Lung microvascular endothelial cell (primary cell): ENCODE measurements at places on chromosomes 5 and 9.

DNA sequence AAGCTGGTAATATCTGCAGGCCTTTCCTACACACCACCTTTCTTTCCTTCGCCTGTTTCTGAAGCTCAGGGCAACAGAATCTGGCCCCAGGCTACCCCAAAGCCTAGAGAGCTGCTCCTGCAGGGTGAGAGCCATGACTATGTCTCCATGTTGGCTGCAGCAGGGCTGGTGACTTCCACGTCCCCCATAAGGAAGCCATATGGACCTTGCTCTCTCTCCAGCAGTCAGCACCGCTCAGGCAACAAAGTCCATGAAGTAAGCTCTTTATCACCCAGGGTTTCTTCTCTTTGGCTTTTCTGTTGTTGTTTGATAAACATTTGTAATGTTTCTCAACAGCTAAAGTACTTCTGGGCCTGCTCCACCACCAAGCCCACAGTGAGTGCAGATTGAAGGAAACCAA lies 125.2 kb downstream of the SLIT3 start:
- no peak for DNase-seq

- DNase-seq: no peak
These were observed 48.5 kb upstream of the NAA35 start for GRCh38 chr9:85892401-85892800.

DNA sequence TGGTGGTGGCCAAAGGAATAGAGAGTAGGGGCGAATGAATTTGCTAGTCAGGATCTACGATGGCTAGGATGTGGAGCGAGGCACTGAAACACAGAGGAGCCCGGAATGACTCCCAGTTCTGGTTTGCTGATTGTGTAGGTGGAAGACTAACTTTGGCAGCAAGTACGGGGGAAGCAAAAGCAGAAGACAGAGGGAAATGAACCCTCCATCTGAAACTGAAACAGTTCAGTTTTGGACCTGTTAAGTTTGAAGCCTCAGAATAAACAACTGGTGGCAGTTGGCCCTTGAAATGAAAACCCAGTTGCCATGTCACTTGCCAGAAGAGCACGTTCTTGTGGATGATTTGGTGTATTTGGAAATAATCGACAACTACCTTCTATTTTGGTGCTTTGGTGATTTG lies 15.4 kb upstream of the SMIM15 start:
- DNase-seq: no peak

DNA sequence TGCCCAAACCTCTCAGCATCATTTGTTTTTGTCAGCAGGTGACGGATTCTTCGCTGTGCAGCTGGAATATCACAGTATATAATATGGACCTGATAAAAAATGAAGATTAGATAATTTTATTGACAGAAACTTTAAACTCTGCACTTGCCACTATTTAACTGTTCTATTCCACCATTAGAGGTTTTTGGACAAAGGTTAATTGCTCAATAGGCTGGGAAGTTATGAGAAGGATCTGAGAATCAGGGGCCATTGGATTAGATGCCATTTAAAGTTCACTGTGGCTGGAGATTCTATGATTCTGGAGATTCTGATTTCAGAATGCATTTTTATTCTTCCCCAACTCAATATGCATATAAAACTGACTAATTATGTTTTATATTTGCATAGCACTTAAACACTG lies 59.8 kb upstream of the ANXA1 start:
- no peak for DNase-seq

DNA sequence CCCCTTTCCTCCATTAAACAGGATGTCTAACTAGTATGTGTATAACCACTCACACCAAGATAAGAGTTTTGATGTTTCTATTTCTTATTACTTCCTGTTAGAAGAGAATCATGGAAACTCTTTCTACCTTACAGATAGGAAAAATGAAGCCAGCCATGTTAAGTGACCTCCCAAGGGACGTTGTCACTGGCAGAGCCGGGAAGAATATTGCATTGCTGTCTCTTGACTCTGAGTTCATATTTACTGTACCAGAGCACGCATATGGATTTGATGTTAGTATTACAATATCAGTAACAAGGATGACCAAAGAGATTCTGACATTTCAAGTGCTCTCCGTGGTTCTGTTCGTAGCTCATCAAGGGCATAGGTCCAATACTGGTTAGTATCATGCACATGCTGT lies 12.5 kb upstream of the C5orf63 start:
- DNase-seq: no peak

DNA sequence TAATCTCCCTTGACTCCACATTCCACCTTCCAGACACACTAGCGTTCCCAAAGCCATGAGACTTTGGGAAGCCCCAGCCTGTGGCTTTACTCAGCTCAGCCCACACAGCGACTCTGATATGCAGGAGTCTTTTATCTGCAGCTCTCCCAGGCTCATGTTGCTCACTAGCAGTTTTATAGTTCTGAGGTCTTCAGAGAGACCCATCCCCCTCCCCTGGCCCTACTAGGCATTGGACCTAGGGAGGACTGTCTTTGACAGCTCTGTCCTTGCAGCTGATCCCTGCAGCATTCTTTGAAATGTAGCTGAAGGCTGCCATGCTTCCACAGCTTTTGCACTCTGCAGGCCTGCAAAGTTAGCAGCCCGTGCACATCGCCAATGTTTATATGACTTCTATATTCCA lies 19.9 kb upstream of the CYLC2 start:
- no peak for DNase-seq
